HepG2 (cell line): ENCODE measurements at places on chromosomes 7 and 10. TPM values are rescaled to one million over a fixed set of nuclear protein-coding genes. Genes with fewer than 3 reads are reported as not detected.

The BMPR1A gene
- 16.6 and 17.8 TPM in 2 replicates for polyA plus RNA-seq

The RSPH10B2 gene
- polyA plus RNA-seq = not detected in 2 replicates

The ELMO1 gene
- 0.14 and 0.17 TPM in 2 replicates for polyA plus RNA-seq

The ZNF467 gene
- 0.03 TPM in 1 of 2 replicates, not detected in the other for polyA plus RNA-seq

The ZNF804B gene
- not detected in 2 replicates for polyA plus RNA-seq

The KLHDC10 gene
- polyA plus RNA-seq = 11.4 and 11.9 TPM in 2 replicates

The TMEM213 gene
- not detected in 2 replicates for polyA plus RNA-seq

The VENTX gene
- not detected in 2 replicates for polyA plus RNA-seq
